Foreskin fibroblast (primary cell): ENCODE measurements at places on chromosomes 5 and 9.

- peak; percentile 87 for DNase-seq
These were observed 10.8 kb downstream of the TSPAN17 start for GRCh38 chr5:176658007-176658599.

GRCh38 chr5:15538516-15538915 lies 38.5 kb downstream of the FBXL7 start:
- peak; percentile 28 for DNase-seq

- no peak for DNase-seq
These were observed 290.0 kb downstream of the ARRDC3 start for GRCh38 chr5:91092859-91093783.

- peak; percentile 57 for DNase-seq
These were observed 2.0 kb downstream of the CLK4 start for GRCh38 chr5:178624631-178625546.

DNA sequence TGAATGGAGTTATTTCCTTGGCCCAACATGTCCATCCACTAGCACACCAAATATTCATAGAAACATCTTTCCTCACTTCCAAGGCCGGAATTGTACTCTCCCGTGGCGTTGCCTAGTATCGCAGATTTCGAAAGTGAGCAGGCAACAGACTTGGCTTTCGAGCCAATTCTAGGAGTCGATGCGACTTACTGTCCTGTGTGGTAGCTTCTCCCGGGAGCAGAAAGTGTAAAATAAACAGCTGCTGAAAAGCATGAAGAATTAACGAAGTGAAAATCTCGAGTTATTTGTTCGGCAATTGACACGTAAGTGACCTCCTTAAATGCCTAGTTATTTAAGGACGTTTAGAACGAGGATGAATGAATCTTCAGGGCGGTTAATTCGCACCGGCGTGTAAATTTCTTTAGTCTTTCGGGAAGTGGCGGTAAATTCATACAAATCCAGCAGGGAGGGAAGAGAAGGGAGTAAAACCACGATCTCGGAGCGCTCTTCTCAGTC lies 449 bp upstream of the PCSK5 start:
- peak; percentile 59 for DNase-seq

GRCh38 chr9:123074628-123075027 lies 41.2 kb downstream of the GPR21 start:
- DNase-seq, result no peak

GRCh38 chr5:140267559-140268018 lies 35.3 kb downstream of the PFDN1 start:
- DNase-seq, result no peak
